Heart right ventricle (tissue), 16 donors: ENCODE measurements at places on chromosomes 4 and X. TPM values are rescaled to one million over a fixed set of nuclear protein-coding genes. Genes with fewer than 3 reads are reported as not detected.

NSG1 gene
- 1.6 TPM for polyA plus RNA-seq

SLC34A2 gene
- polyA plus RNA-seq, result 0.12 TPM

ARMCX4 gene
- 21.9 TPM for polyA plus RNA-seq

CXXC4 gene
- polyA plus RNA-seq, result 0.46 TPM

PAGE4 gene
- not detected for polyA plus RNA-seq

CXCL3 gene
- 1.1 TPM for polyA plus RNA-seq

AKAP14 gene
- not detected for polyA plus RNA-seq

HHIP gene
- not detected for polyA plus RNA-seq

MRFAP1 gene
- 445 TPM for polyA plus RNA-seq

NOA1 gene
- polyA plus RNA-seq, result 10.1 TPM

DAPP1 gene
- 0.22 TPM for polyA plus RNA-seq

DMD gene
- polyA plus RNA-seq, result 28.5 TPM
